Activated CD8-positive, alpha-beta memory T cell treated with anti-CD3 and anti-CD28 coated beads for 24 hours (primary cell): ENCODE measurements at places on chromosomes 13 and 19.

DNA sequence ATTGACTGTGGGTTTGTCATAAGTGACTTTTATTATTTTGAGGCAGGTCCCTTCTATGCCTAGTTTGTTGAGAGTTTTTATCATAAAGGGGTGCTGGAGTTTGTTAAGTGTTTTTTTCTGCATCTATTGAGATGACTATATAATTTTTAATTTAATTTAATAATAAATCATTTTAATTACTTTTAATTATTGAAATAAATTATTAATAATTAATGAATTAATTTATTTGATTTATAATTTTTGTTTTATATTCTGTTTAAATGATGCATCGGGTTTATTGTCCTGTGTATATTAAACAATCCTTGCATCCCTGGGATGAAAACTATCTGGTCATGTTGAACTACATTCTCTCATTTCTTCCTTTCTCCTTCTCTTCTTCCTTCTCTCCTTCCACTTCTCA lies 1352.2 kb upstream of the PRR20A start:
- DNase-seq: no peak

- DNase-seq: no peak
These were observed 222.6 kb upstream of the MAB21L1 start for GRCh38 chr13:35698911-35699576.

DNA sequence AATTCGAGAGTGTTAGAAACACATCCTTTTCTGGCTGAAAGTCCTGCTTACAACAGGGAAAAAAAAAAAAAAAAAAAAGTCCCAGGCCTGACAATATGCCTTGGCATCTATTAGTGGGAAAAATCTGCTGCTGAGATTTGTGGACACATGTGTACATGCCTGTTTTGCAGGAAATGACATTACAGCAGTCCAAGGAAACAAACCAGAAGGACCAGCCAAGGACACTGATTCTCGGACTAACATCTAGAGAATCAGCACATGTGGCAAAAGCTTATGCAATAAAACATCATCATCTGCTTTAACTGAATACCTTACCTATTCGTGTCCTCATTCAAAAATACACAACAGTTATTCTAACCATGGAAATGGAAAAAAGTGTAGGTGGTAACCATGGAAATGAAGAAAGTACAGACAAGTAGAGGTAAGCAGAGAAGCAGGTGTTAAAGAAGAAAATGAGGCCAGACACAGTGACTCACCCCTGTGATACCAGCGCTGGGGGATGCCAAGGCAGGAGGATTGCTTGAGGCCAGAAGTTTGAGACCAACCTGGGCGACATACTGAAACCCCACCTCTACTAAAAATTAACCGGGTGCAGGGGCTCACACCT lies 9.4 kb upstream of the DPY19L3 start:
- DNase-seq: no peak

DNA sequence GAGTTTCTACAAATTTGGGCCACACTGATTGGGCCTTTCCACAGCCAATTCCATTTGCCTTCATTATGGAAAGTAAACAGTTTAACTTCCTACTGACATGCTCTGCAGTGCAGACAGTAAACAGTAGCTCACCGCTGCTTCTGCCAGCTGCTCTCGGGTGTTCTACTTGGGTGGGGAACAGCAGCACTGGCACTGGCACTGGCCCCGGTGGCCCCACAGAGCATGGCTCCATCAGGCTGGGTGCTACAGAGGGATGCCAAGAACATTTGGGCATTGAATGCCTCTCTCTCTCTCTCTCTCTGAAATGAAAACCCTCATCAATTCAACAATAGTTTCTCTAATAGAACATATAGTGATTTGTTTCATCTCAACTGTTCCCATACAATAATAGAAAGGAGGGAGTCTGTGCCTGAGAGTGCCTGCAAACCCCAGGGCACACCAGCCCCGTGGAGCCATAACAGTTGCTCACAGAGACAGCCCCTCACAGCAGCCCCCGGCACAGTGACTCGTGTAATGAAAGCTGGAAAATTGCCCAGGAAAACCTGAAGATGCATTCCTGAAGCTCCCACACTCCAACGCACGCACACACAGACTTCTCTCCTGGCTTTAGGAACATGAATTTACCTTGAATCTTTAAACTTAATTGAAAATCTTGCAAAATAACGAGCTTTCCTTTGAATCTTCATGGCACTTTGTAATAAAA lies 38.2 kb upstream of the GJB6 start:
- no peak for DNase-seq

DNA sequence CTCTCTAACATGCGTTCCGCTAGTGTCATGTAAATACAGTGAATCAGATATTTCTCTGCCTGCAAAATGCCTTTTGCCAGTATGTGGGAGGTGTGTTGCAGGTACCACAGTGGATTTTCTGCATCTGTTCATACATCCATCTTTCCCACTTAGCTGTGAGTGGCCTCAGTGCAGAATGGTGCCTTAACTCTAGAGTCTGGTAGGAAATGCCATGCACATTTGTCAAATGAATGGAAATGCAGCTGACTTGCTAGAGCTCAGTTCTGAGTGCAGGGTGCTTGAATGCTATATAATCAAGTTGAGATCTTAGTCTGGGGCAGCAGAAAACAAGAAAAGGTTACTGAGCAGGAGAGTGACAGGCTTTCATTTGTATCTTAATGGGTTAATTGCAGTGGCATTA lies 68.2 kb downstream of the LRCH1 start:
- DNase-seq: no peak

DNA sequence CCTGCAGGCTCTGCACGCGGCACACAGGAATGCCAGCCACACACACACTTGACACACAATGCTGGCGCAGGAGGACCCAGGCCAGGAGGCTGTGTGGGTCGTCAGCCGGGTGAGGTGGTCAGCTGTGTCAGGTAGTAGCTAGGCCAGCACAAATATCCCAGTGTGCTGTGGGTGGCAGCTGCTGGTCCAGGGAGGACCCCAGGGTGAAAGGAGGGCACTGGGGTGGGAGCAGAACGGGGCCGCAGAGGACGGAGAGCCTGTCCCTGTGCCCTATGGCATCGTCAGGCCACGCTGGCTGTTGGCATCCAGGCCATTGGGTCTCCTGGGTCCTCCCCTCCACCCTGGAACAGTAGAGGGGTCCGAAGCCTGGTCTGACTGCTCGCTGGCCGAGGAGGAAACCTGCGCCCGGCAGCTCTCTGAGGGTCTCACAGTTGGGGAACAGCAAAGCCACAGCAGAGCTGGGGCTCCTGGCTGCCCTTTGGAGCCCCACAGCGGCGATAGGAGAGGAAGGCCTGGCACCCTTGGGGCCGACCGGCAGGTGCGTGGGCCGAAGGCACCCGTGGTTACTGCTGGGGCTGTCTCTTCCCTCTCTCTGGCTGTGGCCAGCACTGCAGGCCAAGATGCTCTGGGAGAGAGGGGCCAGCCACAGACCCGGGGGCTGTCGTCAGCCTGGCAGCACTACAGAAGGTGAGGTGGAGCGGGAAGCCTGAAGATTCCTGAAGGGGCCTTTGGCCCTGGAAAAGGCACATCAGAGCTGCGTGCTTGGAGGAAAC lies 27.3 kb downstream of the C13orf46 start:
- DNase-seq: no peak

GRCh38 chr13:22967669-22968068 lies 213.1 kb upstream of the SGCG start:
- no peak for DNase-seq

DNA sequence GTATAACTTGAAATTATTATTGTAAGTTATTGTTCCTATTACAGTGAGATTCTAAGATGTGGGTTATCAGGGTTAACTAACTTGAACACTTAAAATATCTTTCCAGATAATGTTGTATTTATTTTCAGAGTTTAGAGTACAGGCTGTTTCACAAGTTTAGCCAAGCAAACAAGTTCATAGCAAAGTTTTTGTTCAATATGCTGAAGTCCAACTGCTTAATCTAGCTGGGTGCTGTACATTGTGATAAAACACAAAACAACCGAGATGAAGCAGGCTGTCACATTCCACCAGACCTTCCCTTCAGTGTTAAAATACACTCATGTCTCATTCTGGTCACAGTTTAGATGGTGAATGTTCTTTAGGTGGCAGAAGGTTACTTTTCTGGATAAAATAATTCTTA lies 148.0 kb upstream of the PCDH20 start:
- no peak for DNase-seq

GRCh38 chr13:51291341-51291740 lies 48.1 kb upstream of the SERPINE3 start:
- DNase-seq: no peak

- no peak for DNase-seq
These were observed 197.2 kb downstream of the RAP2A start for GRCh38 chr13:97631158-97631557.

DNA sequence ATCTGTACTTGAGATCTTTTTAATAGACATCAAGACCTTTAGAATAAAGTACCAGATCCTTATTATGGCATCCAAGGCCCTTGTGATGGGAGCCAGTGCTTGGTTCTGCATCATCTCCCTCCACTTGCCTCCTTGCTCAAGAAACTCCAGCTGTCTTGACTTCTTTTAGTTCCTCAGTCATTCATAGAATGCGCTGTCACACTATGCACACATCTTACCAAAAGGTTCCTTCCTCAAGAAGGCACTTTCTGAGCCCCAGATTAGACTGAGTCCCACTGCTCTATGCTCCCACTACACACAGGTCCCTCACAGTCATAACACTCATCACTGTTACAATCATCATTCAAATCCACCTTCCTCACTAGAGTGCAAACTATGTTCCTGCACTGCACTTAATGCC lies 57.8 kb upstream of the ITM2B start:
- DNase-seq: no peak

DNA sequence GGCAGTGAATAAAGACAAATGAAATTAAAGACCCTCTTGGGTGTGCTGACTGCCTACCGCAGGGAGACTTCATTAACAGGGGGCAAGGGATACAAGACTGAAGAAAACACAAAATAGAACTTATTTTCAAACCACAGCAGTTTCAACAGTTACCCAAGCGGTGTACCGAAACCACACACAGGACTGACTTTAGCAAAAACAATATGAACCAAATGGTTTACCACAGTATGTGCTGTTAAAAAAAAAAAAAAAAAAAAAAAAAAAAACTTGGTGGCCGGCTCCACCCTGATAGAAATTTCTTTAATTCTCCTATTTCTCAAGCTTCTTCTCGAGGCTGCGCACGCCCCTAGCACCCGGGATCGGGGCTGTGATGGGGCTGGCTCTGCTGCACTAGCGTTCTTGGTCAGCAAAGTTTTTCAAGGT lies 42.6 kb downstream of the KLF2 start:
- no peak for DNase-seq

DNA sequence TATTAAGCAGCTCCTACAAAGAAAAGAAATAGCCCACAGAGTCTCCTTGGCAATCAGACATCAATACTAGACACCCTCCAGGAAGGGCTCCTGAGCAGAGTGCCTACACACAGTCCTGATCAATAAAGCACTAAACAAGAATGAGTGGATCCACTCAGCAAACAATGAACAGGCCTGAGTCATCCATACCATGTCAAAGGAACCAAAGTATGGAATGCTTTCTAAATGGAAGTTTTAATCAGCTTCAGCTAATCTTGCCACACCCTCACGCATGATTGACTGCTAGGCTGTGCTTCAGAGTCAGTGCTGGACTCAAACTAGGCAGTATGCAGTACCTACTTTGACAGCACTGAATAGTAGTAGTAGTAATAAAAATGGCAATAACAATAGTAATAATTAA lies 392.7 kb upstream of the HTR2A start:
- DNase-seq: no peak
